ENCODE measurements at places on chromosomes 5 and 9. TPM values are rescaled to one million over a fixed set of nuclear protein-coding genes. Genes with fewer than 3 reads are reported as not detected.

DNA sequence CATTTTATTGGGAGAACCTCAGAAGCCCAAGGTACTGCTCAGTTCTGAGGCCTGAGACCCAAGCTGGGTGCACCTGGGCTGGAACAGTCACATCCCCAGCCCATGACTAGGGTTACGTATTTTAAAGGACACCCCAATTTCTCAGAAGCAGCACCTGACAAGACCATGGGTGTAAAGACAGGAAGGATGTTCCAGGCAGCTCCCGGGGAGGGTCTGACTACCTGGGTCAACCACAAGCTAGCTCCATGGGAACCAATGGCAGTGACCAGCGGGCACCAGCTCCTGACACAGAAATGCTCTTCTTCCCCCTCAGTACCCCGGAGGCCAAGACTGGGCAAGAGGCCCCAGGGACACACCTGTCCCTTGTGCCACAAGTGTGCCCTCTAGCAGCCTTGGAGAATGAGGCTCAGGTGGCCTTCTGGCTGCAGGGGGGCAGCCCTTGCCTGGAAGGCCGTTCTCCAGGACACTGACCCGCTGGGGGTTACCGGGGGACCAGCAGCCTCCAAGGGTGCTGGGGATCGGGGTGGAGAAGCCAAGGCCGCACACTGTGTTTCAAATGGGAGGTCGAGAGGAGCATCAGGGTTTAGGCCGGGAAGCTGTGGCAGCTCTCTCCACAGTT, 52.6 kb downstream of the IPPK start:
- no peak for DNase-seq

DNA sequence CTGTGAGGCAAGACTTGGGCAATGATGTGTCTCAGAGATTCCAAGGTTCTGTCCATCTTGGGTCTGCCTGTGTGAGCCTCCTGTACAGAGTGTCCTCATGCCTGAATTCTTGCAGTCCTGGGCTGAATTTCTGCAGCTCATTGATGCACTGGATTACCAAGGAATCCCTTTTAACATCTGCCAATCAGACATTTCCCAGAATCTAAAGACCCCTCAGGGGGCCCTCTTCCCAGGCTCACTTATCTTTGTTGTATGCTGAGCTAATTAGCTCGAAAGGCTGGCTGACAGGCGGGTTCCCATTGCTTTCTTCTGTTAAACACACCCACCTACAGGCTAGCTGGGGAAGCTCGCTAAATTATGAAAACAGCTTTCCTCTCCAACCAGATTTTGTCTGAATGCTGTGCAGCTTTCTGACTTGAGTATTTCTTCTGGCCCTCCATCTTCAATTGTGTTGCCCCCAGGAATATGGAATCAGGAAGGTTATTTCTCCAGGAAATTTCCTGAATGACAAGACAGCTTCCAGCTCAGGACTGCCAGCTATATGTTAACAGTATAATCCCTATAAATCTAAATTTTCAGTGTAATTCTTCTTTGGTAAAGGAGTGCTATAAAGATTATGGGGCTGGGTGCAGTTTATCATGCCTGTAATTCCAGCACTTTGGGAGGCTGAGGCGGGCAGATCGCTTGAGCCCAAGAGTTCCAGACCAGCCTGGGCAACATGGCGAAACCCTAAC, at the start of gene LIX1:
Gene LIX1, minus strand, starts transcription at position 91 of the 734 bp plus-strand sequence. Its CDS starts 35 bp downstream, at position 56.
- DNase-seq: no peak

DNA sequence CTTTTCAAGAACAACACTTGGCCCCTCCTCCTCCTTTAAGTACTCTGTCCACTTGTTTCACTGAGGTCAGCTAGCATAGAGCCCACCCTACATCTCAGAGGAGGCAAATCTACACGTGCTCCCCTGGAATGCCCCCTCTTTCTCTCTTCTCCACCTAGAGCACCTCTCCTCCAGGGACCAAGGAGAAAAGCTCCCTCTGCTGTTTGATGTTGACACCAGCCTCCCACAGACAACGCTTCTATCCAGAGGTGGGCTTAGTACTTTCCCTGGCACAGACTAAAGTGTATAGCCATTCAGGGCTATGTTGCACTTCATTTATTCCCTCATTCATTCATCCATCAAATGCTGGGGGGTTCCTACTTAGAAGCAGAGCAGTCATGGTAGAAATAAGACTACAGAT, 68.2 kb upstream of the TAF1L start:
- no peak for DNase-seq

DNA sequence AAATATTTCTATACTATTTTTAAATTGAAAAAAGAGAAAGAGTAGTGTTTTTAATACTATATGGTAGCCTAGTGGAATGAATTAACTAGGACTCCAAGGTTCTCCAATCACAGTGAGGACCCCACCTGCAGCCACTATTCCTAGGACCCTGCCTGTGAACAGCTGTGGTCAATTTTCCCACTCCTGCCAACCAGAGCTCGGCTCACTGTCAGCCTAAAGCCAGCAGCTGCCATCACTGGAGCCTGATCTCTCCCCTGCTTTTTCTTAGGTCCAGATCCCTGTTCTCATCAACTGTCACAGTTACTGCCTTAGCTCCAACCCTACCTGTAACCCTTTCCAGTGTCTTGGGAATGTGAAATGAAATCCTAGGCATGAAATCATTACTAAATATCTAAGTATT, 25.3 kb downstream of the ARSB start:
- no peak for DNase-seq

DNA sequence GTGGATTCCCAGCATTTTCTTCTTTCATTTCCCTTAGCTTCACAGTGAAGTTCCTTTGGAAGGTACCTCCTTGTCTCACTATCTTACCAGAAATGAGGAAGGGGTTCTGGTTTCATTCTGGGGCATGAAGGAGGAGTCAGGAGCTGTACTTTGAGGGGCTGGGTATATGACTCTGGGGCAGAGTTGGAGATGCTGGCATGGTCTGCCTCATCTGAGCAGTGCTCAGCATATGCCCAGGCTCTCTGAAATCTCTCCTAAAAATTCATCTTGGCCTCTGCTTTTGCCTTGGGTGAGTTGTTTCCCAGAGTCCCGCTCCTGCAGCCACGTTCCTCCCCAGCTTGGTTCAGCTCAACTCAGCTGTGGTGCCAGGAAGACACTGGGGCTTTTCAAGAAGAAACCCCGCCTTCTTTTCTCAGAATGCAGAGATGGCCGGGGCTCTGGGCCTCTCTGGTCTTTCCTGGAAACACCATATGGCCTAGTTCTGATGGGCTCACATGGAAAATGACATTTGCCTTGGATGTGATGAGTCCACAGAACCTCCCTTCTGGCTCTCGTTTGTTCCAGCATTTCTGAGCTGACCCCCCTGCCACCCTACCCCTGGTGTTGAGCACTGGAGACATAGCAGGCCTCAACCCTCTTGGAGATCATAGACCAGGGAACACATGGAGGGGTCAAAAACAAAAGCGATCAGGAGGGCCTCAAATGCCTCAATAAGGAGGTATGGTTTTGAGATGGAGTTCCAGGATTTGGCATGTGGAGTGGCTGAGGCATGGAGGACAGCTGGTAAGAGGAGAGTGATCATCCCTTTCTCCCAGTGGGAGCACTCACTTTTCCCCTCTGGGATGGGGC, 12.0 kb upstream of the TGFBR1 start:
- peak; percentile 26 for DNase-seq

GRCh38 chr9:103397868-103398600, 402.9 kb downstream of the CYLC2 start:
- DNase-seq: no peak

KCNV2 gene
- not detected for total RNA-seq

RBM22 gene
- total RNA-seq: 28.9 TPM

HTR4 gene
- not detected for total RNA-seq

NPR2 gene
- total RNA-seq: 24.6 TPM

Data from left ventricle myocardium superior (tissue), 1 donor.